ENCODE measurements at places on chromosomes 11 and 22.

GRCh38 chr11:56898856-56899255 lies 89.9 kb upstream of the OR5AK2 start:
- peak; percentile 29 for DNase-seq

DNA sequence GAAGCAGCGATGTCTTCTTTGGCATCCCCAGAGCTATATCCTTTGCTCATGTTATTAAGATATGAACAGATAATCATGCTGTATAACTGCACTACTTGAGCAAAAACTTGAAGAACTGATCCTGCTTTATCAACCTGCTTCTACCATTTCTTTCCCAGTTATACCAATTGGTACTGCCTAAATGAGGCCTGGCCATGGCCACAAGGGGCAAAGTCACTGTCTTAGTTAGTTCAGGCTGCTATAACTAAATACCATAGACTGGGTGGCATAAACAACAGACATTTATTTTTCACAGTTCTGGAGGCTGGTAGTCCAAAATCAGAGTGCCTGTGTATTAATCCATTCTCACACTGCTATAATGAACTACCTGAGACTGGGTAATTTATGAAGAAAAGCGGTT lies 37.5 kb downstream of the DEUP1 start:
- DNase-seq: no peak

- DNase-seq: no peak
Measured at GRCh38 chr11:69936771-69937170, 117.6 kb upstream of the FGF3 start.

- no peak for DNase-seq
Measured at GRCh38 chr11:109247071-109247470, 174.9 kb upstream of the C11orf87 start.

GRCh38 chr11:56885177-56885576 lies 103.5 kb upstream of the OR5AK2 start:
- DNase-seq: no peak

- DNase-seq: no peak
Measured at GRCh38 chr22:43862074-43862881, at the start of gene SULT4A1. SULT4A1 (minus strand) TSS chr22:43862513; CDS start chr22:43862382, 131 bp downstream.

DNA sequence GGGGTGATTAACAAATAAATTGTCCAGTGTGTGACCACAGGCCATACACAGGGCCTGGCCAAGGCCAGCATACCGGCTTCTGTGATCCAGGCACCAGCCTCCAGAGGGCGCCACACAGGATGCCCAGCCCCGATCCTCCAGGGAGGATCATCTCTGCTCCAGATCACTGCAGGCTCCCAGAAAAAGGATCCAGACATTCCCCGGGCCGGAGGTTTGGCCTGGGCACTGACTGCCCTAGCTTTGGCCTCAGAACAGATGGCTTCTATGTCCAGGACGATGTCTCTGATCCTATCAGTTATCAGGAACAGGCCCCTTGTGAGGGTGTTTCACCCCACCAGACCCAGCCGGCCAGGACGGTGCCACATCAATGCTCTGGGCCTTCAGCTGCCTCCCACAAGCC lies 74.5 kb upstream of the LMO1 start:
- peak; percentile 36 for DNase-seq

DNA sequence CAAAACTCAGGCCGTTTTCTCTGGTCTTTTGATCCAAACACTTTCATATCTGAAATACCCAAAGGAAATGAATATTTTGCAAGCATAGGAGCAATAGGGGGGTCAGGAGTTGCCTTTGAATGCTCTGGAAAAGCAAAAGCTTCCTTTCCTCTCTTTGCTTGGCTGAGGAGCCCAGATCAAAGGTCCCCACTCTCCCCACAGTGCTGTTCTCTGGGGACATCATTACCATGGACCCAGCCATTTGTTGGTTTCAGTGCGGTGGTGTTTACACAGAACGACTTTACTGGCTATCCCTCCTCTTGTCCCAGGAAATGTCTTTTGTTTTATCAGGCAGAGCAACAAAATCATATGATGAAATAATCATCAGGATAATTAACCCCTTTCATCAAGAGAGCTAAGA lies 1089.1 kb downstream of the TBC1D22A start:
- DNase-seq: no peak

DNA sequence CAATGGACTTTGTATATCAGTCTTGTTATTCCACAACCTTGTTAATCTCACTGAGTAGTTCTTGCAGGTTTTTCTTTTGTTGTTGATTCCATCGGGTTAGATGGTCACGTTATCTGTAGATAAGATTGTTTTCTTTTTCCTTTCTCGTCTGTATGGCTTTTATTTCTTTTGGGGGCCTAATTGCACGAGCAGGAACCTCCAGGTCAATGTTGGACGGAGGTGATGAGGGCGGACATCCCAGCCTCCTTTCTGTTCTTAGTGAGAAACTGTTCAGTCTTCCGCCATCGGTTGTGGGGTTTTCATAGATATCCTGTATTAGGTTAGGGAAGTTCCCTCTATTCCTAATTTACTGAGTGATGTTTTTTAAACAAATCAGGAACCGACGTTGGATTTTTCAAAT lies 4.8 kb upstream of the PRR33 start:
- DNase-seq: no peak

DNA sequence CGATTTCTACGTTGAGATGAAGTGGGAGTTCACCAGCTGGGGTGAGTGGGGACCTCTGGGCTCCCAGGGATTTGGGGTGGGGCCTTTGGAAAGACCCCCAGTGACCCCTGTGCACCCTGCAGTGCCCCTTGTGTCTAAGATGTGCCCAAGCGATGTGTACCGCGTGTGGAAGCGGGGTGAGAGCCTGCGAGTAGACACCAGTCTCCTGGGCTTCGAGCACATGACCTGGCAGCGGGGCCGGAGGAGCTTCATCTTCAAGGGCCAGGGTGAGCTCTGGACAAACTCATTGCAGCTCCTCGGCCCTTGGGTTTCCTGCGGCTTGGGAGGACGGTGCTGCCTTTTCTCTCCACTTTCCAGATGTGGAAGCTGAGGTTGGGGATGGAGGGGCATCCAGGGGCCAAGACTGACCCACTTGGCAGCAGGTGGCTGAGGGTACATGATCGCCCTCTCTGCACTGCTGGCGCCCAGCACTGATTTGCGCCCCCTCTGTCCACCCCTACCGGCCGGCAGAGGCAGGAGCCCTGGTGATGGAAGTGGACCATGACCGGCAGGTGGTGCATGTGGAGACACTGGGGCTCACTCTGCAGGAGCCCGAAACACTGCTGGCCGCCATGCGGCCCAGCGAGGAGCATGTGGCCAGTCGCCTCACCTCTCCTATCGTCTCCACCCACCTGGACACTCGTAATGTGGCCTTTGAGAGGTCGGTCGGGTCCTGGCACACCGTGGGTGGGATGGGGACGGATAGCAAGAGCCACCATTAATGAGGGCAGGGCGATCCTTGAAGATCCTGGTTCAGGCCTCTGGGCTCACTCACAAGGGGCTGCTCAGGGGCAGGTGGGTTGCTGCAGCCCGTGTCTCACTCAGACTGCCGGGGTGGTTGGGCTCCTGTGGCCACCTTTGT lies 2.6 kb downstream of the ANKRD13D start:
- DNase-seq: no peak

DNA sequence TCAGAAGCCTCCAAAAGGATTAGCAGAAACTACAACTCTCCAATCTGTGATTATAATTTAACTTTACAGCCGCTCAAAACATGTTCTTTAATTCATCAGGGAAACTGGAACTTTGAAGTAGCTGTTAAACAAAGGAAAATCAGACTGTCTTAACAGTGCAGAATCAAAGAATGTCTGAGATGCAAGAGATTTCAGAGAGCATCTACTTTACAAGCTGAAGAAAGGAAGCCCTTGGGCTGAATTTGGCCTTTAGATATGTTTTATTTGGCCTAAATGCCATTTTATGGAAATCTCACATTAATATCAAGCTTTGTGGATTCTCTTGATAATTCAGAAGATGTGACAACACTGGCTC lies 281.5 kb upstream of the CTSC start:
- no peak for DNase-seq

GRCh38 chr11:2576111-2576510 lies 123.7 kb downstream of the KCNQ1OT1 start:
- DNase-seq: no peak

DNA sequence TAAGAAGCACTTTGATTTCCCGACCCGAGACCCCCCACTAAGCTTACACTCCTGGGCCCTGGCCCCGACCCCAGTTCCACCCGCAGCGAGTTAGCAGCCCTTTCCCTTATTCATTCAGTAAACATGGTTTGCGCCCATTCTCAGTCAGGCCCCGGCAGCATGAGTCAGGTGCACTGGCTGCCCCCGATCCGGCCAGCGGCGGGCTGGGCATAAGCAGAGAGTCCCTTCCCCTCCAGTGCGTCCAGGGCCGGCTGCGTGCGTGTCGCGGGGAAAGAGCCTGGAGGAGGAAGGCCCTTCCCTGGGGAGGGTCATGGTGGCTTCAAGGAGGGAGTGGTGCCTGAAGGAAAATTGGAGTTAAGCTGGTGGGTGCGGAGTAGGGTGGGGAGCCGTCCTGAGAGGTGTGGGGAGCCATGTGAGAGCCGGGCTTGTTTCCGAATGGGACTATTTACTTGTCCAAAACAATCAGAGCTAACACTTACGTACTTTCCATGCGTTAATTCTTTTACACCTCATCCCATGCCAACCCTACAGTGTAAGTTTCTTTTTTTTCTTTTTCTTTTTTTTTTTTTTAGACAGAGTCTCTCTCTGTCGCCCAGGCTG lies 657 bp downstream of the IGHMBP2 start:
- peak; percentile 62 for DNase-seq

DNA sequence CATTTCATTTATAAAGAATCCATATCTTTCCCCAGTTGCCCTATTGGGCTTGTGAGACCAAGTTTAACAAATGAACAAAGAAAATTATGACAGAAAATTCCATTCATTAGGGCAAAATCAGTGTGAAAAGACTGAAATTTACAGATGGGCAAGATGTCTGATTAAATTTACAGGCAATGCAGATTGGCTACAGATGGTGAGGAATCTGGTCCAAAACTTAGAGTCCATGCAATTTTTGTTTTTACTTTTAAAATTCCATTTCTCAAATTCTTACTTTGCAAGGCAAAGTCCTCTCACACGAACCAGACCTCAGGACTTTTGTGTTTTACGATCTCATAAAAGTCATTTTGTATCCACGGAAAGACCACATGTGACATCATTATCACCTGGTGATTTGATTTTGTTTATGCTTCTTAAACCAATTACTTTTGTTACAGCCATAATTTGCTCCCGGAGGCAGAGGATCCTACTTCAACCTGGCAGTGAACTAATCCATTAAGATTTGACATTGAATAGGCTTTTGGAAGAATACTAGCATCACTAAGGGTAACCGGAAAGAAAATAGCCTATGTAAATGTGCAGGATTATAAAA lies 843.7 kb upstream of the CHORDC1 start:
- DNase-seq: no peak

GRCh38 chr22:29596408-29596807 lies 7.0 kb upstream of the NF2 start:
- no peak for DNase-seq

DNA sequence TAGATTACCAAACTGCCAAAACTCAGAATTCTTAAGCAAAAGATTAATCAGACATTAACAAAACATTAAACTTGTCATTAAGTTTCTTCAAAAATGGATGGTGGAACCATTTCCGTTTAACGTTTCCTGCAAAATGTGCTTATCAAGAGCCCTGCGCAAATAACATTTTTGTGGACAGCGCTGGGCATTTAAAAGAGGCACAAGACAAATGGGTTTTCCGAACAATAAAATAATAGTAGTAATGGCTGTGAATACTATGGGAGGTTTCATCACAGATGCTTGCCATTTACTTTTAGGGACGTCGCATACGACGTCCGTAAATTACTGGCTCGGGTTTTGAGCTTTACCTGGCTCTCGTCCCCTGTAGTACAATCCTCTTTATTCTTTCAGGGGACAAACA lies 1.1 kb downstream of the NPAT start:
- peak; percentile 28 for DNase-seq

GRCh38 chr22:48037618-48038017 lies 1275.2 kb downstream of the TBC1D22A start:
- DNase-seq: no peak

DNA sequence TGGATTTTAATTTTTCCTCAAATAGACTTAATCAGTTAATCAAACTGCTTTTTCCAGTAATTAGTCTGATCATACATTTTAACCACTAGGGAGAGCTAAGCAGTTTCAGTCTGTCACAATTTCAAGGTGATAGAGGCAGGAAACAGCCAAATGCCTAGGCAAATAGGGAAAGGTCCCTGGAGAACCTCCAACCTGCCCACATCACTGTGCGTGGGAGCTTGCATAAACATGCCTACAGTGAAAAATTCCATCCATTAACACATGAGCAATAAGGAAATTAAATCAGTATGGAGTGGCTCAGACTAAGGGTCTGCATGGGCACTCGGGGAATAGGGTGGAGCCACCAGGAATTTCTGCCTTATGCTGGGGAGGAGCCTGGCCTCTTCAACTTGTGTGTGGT lies 74.6 kb downstream of the AASDHPPT start:
- no peak for DNase-seq

GRCh38 chr11:118910309-118911112 lies 15.2 kb downstream of the BCL9L start:
- DNase-seq: no peak

GRCh38 chr22:45742866-45743450 lies 71.3 kb downstream of the ATXN10 start:
- DNase-seq: peak; percentile 90

GRCh38 chr22:49858827-49859226 lies 5.2 kb downstream of the ZBED4 start:
- no peak for DNase-seq

DNA sequence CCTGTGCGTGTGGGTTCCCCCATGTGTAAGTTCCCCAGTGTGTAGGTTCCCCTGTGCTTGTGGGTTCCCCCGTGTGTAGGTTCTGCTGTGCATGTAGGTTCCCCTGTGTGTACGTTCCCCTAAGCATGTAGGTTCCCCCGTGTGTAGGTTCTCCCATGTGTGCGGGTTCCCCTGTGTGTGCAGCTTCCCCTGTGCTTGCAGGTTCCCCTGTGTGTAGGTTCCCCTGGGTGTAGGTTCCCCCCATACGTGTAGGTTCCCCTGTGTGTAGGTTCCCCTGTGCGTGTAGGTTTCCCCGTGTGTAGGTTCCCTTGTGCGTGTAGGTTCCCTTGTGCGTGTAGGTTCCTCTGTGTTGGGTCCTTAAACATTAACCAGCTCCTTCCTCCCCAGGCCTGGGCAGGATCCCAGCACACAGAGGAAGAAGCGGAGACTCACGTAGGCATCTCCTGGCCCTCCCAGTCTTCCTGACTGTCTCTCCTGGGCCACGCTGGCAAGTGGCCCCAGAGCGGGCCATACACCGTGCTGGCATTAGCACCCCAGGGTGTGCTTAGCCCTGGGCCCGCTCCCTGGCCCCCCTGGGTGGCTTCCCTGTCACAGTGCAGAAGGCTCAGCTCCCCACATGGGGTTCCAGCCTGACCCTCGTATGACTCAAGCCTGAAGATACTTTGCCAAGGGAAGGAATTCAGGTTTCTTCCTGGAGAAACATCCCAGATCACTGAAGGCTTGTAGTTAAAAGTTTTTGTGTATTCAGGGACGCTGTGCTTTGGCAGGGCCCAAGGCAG lies 2.8 kb upstream of the GRAMD4 start:
- DNase-seq: no peak

Data from NB4 (cell line).